ENCODE measurements at places on chromosomes 4 and X.

DNA sequence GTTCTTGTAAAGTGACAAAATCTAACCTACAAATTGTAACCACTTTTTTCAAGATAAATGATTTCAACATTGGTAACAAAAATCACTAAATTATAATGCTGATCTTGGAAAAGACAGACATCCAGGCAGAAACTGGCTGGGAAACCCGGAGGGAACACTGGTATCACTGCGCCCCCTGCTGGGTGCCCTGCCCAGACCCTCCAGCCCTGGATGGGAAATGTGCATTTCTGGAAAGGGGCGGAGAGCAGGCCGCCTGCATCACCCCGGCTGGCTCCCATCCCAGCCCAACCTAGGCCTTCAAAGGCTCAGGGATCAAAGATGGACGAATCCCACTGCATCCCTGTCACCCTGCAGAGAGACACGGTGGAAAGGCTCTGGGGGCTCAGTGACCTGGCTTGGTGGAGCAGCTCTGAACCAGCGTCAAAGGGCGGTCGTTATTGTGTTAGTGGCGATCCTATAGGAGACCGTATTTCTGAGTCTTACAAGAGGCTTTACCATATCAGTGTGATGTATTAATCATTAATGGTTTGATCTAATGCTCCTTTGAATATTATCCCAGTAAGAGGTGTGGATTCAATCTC lies 37.3 kb downstream of the ACOX3 start:
- peak; percentile 78 for DNase-seq

DNA sequence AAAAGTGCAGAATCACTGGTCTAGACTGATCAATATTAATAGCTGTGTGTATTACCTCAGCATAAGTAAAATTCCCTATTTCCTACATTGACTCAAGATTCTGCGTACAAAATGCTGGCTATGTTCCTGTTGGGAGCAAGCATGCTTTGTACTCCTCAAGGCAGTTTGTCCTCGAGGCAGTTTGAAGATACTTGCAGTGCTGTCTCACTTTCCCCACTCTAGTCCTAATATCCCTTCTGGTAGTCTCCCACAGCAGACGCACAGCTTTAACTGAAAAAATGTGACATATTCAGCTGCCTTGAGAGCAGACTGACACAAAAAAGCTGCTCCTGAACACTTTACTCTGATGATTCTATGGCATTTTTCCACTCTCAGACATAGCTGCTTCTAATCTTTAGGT lies 12.9 kb upstream of the MAGEA10 start:
- DNase-seq, result no peak

DNA sequence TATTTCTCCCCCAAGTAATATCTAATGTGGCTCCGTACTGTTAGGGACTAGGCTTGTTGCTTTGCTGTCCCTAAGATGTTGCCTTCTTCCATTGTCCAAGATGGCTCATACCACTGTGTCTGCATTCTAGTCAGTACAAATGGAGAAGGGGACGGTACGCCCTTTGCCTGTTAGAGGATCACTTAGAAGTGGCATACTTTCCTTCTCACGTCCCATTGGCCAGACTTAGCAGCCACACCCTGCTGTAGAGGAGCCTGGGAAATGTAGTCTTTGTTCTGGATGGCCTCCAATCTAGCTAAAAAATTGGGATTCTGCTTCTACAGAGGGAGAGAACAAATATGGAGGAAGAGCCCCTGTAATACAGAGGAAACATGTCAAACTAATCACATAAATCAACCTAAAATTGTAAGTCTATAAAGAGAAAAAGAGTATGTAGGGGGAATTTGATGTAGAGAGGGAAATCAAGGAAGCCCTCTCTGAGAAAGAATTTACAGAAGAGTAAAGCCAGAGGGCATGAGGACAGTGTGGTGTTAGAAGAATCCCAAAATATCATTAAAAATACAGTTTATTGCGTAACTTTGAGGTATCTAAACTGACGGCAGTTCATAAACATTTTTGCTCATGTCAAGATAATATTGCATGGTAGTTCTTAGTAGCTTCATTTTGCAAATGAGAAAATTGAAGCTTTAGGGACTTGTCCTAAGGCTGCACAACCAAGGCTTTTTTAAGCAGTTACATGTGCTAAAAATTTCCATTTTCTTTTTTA lies 15.1 kb downstream of the PRIMPOL start:
- DNase-seq, result peak; percentile 29

DNA sequence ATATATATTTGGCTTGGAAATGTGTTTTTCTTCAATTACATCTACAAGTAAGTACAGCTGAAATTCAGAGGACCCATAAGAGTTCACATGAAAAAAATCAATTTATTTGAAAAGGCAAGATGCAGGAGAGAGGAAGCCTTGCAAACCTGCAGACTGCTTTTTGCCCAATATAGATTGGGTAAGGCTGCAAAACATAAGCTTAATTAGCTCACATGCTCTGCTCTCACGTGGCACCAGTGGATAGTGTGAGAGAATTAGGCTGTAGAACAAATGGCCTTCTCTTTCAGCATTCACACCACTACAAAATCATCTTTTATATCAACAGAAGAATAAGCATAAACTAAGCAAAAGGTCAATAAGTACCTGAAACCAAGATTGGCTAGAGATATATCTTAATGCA lies 26.1 kb downstream of the NUDT6 start:
- DNase-seq, result no peak

- no peak for DNase-seq
Observed at GRCh38 chr4:25580633-25581467, 74.8 kb upstream of the SLC34A2 start.

GRCh38 chr4:140135529-140136088 lies 18.4 kb downstream of the MAML3 start:
- no peak for DNase-seq

Data from RWPE1 (cell line).